Non-pigmented ciliary epithelial cell (primary cell): ENCODE measurements at places on chromosomes 4 and X.

DNA sequence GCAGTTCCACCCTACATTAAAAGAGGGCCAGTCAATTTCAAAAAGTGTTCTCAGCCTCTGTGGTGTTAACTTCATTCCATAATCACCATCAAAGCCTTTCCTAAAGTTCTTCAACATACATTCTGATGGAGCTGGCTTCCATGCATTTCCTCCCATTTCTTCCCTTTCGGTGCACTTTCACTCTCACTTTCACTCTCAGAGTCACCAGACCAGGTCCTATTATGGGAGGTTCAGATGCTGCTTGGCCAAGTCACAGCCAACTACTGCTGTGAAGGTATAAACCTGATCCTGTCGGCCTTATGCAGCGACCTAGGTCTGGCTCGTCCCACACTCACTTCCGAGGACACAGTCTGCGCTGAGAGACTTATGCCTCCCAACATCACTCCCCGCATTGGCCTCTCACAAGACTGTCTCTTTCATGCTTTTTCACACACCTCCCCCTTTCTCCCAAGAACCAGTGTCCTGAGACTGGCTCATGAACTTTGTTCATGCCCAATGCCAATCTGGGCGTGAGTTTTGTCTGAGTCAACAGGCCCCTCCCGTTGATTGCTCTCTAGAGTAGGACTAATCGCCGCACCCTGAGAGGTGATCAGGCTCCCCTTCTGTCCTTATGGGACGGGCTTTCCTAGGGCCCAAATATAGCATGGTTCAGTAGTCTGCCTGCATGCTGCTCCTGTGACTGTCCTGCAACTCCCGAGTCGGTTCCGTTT lies 60.8 kb upstream of the XAGE1B start:
- no peak for DNase-seq

- no peak for DNase-seq
Observed at GRCh38 chr4:86965019-86965976, 30.5 kb downstream of the AFF1 start.

DNA sequence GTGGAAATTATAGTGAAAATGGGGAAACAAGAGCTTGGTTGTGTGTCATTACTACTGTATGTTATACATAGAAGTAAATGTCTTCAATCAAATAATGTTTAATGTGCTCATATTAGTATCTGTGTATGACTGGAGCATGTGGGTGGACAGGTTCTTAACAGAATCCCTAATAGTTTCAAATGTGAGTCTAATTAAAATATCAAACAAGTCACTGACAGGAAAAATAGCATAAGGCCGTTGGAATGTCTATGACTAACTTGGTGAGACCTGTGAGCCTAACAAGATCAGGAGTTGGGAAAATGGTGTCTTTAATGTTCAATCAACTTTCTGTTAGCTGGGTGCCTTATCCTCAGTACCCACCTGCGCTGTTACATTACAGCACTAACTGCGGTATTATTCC lies 6.2 kb upstream of the CXCL3 start:
- no peak for DNase-seq

- no peak for DNase-seq
Observed at GRCh38 chrX:115571712-115572111, 10.7 kb downstream of the PLS3 start.

DNA sequence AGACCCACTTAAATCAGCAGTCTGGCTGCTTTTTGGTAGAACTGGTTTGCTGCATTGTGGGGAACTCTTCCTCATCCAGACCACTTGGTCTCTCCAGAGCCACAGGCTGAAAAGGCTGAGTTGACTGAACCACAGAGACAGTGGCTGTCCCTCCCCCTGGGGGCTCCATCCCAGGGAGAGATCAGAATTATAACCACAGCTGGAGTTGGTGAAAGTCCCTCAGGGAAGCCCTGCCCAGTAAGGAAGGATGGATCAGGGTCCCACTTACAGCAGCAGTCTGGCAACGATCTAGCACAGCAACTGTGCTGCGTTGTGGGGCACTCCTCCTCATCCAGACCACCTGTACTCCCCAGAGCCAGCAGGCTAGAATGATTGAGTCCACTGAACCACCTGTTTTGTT lies 212.7 kb downstream of the SOX3 start:
- DNase-seq = no peak

- DNase-seq = no peak
Observed at GRCh38 chrX:19912-20571, 261.1 kb upstream of the PLCXD1 start.

DNA sequence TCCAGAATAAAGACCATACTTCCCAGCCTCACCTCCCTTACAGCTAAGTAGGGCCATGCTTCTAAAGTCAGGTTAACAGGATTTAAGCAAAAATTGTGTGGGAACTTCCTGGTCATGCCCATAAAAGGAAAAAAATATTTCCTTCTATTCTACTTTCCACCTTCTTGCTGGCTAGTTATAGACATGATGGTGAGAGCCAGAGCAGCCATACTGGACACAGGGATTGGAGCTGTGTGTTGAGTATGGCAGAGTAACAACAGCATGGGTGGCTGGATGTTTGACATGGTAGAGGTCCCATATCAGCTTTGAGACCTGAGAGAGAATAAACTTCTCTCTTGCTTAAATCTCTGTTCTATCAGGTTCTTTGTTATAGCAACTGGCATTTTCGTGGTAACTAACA lies 15.1 kb upstream of the CBR4 start:
- DNase-seq = no peak

- DNase-seq = peak; percentile 3
Observed at GRCh38 chr4:22129454-22130029, 181.0 kb upstream of the KCNIP4 start.

- no peak for DNase-seq
Observed at GRCh38 chr4:151745481-151746231, 15.2 kb downstream of the GATB start.

DNA sequence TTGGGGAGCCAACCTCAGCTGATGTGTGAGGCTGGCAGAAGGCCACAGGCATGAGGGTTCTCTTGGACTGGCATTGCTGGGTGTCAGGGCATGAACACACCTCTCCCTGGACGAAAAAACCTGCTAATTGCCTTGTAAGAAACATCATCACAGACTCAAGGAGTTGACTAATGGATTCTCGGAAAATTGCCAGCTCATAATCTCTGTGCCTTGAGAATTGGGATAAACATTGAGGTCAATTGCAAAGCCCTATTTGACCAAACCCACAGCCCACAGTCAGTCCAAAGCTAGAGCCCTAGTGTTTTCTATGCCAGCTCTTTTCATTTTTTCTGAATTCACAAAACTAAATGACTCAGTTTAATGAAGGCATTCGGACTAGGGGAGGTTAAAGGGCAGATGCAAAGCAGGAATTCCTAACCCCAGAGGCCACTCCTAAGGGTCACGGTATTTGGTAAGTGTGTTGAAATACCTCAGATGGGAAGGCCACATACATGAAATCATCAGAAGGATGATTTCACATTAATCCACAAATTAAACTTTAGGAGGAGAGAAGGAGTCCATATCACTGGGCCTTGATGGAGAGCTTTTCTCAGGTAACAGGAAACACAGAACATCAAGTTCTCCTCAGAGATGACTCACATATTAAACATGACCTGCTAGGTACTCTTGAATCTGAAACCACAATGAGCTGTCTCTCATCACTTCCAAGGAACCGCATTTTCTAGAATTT lies 39.0 kb upstream of the RASL11B start:
- DNase-seq = no peak

GRCh38 chrX:107831071-107831730 lies 5.5 kb downstream of the MID2 start:
- no peak for DNase-seq

- DNase-seq = no peak
Observed at GRCh38 chr4:128544272-128544671, 256.7 kb upstream of the PGRMC2 start.

DNA sequence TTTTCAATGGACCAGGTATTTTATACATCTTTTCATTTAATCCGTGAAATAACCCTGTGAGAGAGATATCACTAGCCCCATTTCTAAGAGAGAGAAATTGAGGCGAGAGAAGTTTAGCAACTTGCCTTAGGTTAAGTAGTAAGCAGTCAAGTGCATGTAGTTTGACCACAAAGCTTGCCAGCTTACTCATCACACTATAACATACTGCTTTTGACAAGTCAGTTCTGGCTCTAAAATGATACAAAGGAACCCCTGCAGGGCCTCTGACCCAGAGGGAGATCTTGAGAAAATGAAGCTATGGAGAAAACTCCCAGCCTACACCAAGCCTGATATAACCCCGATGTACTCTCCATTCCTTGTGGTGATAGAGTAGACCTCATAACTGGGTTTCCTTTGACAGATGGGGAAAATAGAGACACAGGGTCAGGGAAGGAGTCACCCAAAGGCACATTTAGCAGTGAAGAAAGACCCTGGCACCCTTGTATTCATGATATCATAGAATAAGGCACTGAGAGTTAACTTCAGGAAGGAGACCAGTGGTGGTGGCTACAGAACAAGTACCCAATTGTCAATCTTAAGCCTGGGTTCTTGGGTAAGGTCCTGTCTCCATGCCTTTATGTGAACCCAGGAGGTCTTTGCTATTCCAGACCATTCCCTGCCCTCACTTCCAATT lies 60.2 kb upstream of the MSN start:
- no peak for DNase-seq

GRCh38 chr4:89438102-89438831 lies 130.7 kb upstream of the GPRIN3 start:
- DNase-seq = no peak
